ENCODE measurements at places on chromosomes 5 and 9.
A peak's percentile ranks its signal among the peaks of the same experiment; 100 is the strongest.

GRCh38 chr5:103207011-103207410 lies 51.6 kb upstream of the MACIR start:
- DNase-seq: no peak

- DNase-seq: peak; percentile 41
These were observed 31.7 kb downstream of the CRB2 start for GRCh38 chr9:123387686-123388085.

DNA sequence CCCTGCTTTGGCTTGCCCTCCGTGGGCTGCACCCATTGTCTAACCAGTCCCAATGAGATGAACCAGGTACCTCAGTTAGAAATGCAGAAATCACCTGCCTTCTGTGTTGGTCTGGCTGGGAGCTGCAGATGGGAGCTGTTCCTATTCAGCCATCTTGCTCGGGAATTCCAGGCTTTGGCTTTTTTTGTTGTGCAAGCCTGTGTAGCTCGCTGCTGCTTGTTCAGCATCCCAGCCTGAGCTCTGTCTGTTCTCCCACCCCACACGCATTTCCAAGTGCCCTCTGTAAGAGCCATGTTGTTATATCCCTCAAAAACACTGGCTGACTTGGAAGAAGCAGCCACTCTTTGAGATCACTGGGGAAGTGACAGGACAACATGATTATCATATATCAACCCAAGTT lies 101.6 kb upstream of the DPYSL3 start:
- no peak for DNase-seq

- DNase-seq: no peak
These were observed 11.7 kb downstream of the CER1 start for GRCh38 chr9:14710804-14711203.

GRCh38 chr9:109974918-109975276 lies 194.9 kb downstream of the PALM2AKAP2 start:
- no peak for DNase-seq

DNA sequence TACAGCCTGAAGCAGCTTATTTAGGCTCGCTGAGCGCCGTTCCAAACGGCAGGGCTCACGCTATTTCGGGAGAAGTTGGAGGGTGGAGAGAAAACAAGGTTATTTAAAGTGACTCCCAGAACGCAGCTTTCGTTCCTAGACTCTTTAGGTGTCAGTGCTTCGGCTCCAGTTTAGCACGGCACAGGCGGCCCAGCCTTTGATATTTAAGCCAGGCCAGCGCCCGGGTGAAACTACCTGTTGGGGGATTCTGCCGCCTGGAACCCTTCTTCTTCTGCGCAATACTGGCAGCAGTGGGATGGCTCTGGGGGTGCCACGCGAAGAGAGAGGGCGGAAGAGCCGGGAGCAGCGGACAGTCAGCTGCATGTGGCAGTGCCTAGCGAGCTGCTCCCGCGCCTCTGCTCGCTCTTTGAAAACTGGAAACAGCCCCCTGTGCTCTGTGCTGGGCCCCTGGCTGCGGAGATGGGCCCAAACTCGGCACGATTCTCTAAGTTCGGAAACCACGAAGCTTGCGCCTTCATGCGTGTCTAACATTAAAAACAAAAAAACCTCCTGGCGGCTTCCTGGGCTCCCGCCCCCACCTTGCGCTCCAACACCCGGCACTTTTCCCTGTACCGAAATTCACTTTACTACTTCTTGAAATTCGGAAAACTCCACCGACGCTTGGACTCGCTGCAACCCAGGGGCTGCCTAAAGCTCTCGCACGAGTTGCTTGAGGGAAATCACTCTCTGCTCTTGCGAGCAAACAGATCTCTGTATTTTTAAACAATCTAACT lies 34.6 kb upstream of the NFIB start:
- peak; percentile 23 for DNase-seq

- DNase-seq: no peak
These were observed 168.6 kb downstream of the NNT start for GRCh38 chr5:43771611-43772031.

Measured in hematopoietic multipotent progenitor cell treated with erythropoietin and hydrocortisone succinate and interleukin-3 and kit ligand, for 4 days (in vitro differentiated cells).